Naive B cell (primary cell): ENCODE measurements at places on chromosomes 2 and 18. TPM values are rescaled to one million over a fixed set of nuclear protein-coding genes. Genes with fewer than 3 reads are reported as not detected.

Gene LTBP1
- polyA plus RNA-seq = 0.43 TPM

Gene GNAL
- polyA plus RNA-seq = 0.48 TPM

GRCh38 chr2:130387804-130388203, 31.9 kb downstream of the PTPN18 start:
- no peaks in the 10 kb centered on the region for H3K36me3 ChIP-seq
- H3K4me1 ChIP-seq = peaks cover 34% of the 10 kb centered on the region
- no peak for DNase-seq
- H3K4me3 ChIP-seq = no peak overlapping the region

DNA sequence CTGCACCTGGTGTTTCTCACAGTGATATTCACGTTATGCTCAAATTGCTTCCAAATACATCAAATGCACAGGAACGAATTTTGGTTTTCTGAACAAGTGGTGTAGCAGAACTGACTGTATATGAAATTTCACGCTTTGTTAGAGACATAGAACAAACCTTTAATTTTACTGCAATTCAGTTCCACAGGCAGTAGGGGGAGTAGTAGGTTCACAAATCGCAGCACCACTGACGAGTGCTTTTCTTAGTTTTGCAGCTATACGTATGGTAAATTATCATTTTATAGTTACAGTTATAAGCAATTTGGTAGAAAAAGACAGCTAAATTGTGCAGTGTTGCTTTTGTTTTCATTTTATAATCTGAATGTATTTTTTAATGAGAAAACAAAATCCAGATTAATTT, 113.3 kb downstream of the KIAA1328 start:
- DNase-seq = no peak
- no peaks in the 10 kb centered on the region for H3K27me3 ChIP-seq
- H3K36me3 ChIP-seq = peaks cover 11% of the 10 kb centered on the region
- H3K4me3 ChIP-seq = no peak overlapping the region

DNA sequence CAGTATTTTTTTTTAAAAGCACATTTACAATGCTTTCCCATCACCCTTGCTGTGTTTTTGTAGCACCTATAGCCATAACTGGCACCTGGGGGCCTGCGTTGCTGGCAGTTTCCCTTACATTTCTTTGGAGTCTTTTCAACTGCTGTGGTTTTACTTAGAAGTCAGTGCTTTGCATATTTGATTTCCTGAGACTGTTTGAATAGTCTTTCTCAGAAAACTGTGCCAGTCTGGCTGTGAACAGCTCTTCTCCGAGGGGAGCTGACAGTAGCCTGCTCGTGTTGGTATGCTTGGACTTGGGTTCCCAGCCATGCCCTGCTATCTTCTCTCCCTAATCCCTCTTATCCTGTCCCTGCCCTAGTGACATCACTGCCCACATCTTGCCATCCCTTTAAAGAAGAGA, 81.5 kb downstream of the DPP4 start:
- H3K4me1 ChIP-seq = peaks cover 9% of the 10 kb centered on the region
- H3K36me3 ChIP-seq = no peaks in the 10 kb centered on the region
- H3K27ac ChIP-seq = no peak overlapping the region
- peaks cover 10% of the 10 kb centered on the region for H3K27me3 ChIP-seq
- no peak overlapping the region for H3K4me3 ChIP-seq

DNA sequence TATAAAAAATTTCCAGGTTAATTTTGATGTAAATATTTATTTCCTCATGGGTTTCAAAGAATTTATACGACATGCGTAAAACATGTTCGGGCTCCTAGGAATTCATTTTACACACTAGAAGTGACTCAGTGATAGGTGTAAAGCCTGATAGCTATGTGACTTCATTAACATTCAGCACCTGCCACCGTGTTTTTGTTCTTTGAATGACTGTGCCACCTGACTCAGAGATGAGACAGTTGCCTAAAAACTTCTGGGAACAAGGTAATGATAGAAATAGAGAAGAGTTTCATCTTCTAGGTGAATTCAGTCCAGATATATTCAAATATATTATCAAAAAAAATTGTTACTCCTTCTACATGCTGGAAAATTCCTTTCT, 10.0 kb downstream of the IL1R2 start:
- no peak for DNase-seq
- no peaks in the 10 kb centered on the region for H3K4me1 ChIP-seq
- H3K27ac ChIP-seq = no peak overlapping the region
- H3K4me3 ChIP-seq = no peak overlapping the region

DNA sequence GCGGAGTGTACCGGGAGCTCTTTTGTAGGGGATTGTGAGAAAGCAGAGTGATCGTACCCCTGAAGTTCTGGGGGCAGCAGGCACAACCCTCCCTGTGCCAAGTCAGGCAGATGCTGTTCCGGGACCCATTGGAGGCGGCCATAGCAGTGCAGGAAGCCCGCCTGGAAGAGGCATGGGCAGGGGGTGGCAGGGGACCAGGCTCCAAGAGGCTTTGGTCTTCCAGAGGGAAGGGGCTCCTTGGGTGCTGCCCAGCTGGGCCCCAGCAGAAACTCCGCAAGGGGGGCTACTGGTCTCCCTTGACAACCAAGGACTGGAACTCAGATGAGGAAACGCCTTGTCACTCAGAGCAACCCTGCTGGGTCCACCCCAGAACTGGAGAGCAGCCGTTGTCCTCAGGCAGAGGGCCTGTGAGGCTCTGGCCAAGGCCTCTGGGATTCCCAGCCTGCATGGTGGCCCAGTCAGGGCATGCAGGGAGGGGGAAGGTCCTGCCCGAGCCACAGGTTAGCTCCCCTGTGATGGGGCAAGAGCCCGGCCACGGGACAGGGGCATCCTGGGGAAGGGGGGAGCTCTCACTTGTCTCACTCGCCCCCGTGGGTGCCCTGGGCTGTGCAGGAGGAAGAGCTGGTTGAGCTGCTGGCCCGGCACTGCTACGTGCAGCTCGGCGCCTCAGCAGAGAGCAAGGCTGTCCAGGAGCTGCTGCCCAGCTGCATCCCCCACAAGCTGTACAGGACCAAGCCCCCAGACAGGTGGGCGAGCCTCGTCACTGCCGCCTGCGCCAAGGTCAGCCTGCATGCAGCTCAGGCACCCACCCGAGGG, 21.0 kb upstream of the GPR17 start:
- DNase-seq = no peak
- H3K36me3 ChIP-seq = peaks cover 16% of the 10 kb centered on the region
- H3K4me1 ChIP-seq = peaks cover 30% of the 10 kb centered on the region
- H3K27me3 ChIP-seq = no peaks in the 10 kb centered on the region
- no peak overlapping the region for H3K27ac ChIP-seq
- H3K4me3 ChIP-seq = no peak overlapping the region

- peaks cover 17% of the 10 kb centered on the region for H3K36me3 ChIP-seq
- H3K4me1 ChIP-seq = peaks cover 44% of the 10 kb centered on the region
- no peak for DNase-seq
- no peaks in the 10 kb centered on the region for H3K27me3 ChIP-seq
- H3K27ac ChIP-seq = peak overlapping the region; percentile 76
These were observed 39.7 kb downstream of the CYB5A start for GRCh38 chr18:74252039-74252395.
